ENCODE measurements at places on chromosomes 7 and 10.

DNA sequence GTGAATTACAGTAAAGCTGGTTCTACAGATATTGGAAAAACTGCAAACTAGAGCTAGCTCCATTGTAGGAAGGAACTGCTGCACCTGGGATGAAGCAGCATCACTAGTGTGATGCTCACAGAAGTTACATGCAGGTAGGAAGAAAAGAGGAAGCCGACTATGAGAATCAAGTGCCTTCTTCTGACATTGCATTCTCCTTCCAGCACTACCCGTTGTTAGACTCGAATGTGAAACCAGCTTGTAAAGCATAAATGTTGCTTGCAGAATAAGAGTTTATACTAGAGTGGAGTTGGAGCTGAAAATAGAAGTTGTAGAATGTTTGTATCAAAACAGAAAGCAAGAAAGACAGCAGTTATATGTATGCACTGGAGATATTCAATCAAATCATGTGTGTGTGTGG is 49.9 kb downstream of the TRIM24 start:
- no peak for DNase-seq

DNA sequence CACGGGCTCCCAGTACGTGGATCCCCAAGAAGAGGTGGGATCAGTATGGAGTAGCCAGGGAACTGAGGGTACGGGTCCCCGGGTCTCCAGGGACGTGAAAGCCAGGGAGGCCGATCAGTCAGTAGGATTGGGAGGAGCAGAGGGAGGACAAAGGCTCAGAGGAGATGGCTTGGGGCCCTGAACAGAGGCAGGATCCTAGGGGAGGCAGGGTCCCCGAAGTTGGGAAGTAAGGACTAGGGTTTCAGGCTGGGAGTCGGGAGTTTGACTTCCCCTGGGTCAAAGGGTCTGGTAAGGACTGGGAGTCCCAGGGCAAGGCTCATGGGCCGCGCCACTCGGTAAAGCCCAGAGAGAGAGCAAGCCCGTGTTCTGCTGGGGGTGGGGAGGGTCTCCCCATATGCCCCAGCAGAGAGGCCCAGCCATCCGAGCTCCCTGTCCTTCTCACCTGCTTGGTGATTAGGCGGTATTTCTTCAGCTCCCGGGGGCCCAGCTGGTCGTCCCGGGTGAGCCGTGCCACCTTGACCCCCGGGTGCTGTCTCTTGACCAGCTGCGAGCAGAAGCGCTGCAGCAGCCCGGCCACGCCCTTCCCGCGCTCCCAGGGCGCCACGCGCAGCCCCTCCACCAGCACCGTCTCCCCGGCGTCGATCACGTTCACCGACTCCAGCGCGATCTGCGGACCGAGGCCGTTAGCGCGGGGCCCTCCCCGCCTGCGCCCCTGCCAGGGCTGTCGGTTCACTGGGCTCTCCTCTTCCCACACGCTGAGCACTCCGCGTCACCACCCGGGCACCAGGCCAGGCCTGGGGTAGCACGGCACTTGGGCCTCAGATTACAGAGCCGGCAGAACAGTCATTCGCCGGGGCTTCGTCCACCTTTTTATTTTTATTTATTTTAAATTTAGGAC is 7.0 kb downstream of the NAT16 start:
- DNase-seq, result no peak

- no peak for DNase-seq
Observed at GRCh38 chr10:78778444-78779338, 290.1 kb upstream of the ZMIZ1 start.

DNA sequence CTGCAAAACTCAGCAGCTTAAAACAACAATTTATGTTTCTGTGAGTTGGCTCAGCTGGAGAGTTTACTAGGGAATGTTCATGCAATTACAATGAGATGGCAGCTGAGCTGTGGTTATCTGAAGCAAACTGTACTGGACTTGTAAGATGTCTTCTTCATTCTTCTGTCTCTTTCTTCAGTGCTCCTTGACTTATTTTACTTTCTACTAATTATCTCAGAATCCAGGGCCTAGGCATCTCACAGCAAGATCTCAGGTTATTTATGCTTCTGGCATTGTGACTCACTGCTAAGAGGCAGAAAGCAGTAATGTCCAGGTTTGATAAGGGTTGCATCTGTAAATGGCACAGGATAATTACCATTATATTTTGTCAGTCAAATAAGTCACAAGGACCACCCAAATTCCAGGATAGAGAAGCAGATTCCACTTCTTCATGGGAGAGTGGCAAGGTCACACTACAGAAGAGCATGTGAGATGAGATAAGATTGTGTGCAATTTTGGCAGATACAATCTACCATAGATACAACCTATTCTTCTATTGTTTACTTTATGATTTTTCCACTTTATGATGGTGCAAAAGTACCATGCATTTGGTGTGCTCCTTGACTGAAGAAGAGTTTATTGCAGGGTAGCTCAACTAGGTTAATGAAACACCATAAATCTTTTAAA is 16.8 kb downstream of the VIM start:
- no peak for DNase-seq

DNA sequence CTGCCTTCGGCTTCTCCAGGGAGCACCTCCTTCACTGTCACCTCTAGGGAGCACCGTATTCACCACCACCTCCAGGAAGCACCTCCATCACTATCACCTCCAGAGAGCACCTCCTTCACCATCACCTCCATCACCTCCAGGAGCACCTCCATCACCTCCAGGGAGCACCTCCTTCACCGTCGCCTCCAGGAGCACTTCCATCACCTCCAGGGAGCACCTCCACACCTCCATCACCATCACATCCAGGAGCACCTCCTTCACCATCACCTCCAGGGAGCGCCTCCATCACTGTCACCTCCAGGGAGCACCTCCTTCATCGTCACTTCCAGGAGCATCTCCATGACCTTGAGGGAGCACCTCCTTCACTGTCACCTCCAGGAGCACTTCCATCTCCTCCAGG is 102.3 kb downstream of the DNAJB6 start:
- no peak for DNase-seq

- DNase-seq, result no peak
Observed at GRCh38 chr7:108947526-108947925, 377.9 kb downstream of the DNAJB9 start.

- no peak for DNase-seq
Observed at GRCh38 chr10:108112218-108112617, 947.7 kb upstream of the SORCS1 start.

DNA sequence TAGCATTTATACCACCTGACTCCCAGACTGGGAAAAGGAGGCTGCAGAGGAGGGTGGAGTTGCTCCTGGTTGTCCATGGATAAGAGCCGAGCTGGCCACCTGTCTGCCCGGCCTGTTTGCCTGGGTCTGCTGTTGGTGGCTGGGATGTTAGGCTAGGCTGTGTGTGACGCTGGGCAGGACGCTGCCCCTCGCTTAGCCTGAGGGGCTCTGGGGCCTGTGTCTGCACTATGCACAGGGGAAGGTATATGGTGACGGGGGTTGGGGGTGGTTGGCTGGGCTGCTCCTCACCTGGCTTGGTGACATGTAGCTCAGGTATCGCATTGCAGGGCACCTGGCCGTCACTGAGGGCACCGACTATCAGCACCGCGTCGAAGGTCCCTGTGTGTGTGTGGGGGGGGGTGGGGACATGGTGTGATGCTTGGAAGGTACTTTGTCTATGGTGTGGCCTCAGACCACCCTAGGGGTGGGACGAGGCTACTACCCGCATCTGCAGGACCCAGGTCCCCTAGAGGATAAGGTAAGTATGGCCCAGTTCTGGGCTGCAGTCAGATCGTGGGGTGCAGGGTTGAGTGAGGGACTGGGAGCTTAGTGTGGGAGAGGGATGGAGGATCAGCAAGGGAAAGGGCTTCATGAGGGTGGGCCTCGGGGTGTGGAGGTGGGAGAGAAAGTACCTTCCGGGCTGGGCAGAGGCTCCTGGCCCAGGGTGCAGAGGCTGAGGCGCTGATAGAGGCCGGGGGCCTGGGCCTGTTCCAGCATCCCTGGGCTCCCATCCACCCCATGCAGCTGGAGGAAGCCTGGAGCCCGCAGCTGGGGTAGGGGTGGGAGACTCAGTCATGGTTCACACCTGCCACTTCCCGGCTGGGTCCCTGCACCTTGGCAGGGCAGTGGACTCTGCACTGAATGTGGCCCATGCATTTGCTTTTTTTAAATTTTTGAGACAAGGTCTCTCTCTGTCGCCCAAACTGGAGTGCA is 2.3 kb downstream of the METTL27 start:
- DNase-seq, result no peak

Data from stimulated activated CD8-positive, alpha-beta memory T cell treated with anti-CD3 and anti-CD28 coated beads, Interleukin-4, amount 100 ng/mL, for 4 hours (primary cell).